ENCODE measurements at places on chromosomes 4 and X.

DNA sequence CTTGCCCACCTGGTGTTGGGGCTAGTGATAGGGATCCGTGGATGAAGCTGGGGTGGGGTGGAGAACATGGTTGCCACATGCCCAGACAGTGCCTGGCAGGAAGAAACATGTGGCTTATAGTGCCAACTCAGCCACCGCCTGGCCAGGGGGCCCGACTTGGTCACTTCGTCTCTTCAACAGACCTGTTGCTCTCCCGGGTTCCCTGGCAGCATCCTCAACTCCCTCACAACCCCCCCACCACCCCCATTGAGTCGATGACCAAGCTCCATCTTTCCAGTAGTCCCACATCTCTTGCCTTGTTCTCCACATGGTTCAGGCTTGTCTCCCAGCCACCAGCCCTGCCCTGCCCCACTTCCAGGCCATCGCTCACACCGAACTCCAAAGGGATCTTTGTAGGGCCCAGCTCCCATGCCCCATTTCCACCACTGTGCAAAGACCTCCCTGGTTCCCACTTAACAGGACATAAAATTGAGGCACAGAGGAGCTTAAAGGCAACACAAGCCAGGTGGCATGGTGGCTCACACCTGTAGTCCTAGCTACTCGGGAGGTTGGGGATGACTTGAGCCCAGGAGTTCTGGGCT lies 7.8 kb downstream of the PNCK start:
- no peak for DNase-seq

DNA sequence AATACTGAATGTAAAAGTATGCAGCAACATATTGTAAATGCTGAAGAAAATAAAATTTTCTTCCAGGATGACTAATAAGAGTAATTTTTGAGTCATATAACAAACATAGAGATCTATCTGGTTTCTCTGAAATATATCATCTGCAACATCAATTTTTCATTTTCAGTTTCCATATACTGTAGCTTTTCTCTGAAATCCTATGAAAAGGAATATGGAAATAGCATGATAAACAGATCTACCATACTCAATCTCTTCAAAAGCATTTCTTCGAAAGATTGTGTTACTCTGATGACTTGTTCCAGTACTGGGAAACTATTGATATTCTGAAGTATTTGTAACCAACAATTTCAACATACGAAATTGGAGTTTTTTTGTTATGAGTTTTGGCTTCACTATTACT lies 1156.7 kb downstream of the FAM133A start:
- DNase-seq: no peak

- no peak for DNase-seq
Measured at GRCh38 chr4:74112399-74113105, 13.6 kb upstream of the CXCL2 start.

- DNase-seq: no peak
Measured at GRCh38 chr4:58502839-58503238, 1392.7 kb upstream of the IGFBP7 start.

DNA sequence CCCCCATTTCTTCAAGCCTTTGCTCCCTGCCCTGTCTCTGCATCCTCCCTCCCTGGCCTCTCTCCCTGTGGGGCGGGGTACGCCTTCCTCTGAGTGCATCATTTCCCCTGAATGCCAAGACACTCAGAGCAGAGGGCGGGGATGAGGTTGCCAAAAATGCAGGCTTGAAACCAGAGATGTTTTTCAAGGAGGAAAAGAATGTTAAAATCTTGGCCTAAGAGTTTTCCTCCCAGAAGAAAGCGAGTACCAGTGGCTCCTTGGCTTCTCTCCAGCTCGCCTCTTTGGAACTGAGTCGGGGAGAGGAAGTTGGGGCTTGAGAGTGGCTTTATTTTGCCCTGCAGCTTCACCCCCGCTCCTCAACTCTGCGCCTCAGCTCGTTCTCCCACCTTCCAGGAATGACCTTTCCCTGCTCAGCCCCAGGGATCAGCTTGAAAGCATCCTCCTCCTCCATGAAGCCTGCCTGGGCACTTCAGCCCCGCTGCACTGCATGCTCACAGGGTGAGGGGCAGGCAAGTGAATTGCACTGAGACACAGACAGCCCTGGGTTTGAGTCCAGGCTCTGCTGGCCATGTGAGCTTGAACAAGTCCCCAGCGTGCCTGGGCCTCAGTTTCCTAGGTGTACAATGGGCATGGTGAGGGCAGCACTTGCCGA lies 57.5 kb upstream of the SORCS2 start:
- no peak for DNase-seq

All from activated CD4-positive, alpha-beta T cell treated with anti-CD3 and anti-CD28 coated beads for 24 hours (primary cell).